ENCODE measurements at places on chromosomes 6 and 20. TPM values are rescaled to one million over a fixed set of nuclear protein-coding genes. Genes with fewer than 3 reads are reported as not detected.

- H3K4me3 ChIP-seq = no peak overlapping the region
- H3K36me3 ChIP-seq = no peaks in the 10 kb centered on the region
- DNase-seq = no peak
- H3K27ac ChIP-seq = no peak overlapping the region
Measured at GRCh38 chr6:72464791-72465691, 156.8 kb upstream of the KCNQ5 start.

DNA sequence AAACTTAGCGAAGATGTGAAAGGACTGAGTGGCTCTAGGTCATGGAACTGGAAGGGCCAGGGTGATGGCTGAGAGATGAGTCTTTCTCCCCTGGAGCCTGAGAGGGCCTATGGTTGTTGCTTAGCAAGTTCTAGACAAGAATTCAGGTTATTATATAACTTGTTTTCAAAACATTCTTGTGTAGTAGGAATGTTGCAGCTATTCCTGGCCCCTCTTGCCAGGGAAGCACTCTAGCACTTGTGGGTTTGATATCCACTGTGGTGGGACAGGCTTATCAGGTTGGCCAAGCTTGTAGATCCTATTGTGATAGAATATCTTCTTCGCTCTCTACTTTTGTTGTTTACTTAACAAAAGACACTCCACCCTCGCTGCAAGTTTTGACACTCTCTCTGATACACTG, 211.8 kb upstream of the CITED2 start:
- H3K36me3 ChIP-seq = no peaks in the 10 kb centered on the region
- DNase-seq = no peak
- H3K27ac ChIP-seq = no peak overlapping the region
- H3K27me3 ChIP-seq = no peaks in the 10 kb centered on the region

- DNase-seq = no peak
- no peaks in the 10 kb centered on the region for H3K36me3 ChIP-seq
- no peaks in the 10 kb centered on the region for H3K27me3 ChIP-seq
- peak overlapping the region; percentile 71 for H3K27ac ChIP-seq
- peaks cover 63% of the 10 kb centered on the region for H3K4me1 ChIP-seq
- peak overlapping the region; percentile 42 for H3K4me3 ChIP-seq
Measured at GRCh38 chr6:11214084-11214833, 18.2 kb downstream of the NEDD9 start.

GRCh38 chr20:45810191-45810970, 2.1 kb upstream of the UBE2C start:
- H3K27ac ChIP-seq = no peak overlapping the region
- H3K4me3 ChIP-seq = no peak overlapping the region
- peaks cover 16% of the 10 kb centered on the region for H3K36me3 ChIP-seq
- H3K4me1 ChIP-seq = peaks cover 21% of the 10 kb centered on the region

Gene MATN4
- total RNA-seq = not detected

Gene SLC16A10
- 69.2 TPM for total RNA-seq

Gene PGC
- total RNA-seq = not detected

DNA sequence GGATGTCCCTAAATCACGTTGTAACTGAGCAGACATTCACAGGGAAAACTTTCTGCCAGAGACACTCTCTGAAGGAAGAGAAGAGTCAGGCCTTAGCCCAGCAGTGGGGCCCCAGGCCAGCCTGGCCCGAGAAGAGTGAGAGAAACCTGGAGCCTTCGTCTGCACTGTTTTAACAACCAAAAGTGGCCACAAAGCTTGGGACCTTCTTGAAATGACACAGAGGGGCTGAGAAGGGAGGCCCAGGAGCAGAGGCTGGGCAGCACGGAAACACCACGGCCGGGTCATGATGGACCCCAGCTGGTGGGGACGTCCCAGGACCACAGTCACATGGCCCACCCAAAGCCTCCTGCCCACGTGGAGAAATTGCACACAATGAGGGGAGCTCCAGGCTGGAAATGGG, 126.8 kb upstream of the THBS2 start:
- peaks cover 3% of the 10 kb centered on the region for H3K27me3 ChIP-seq
- no peak for DNase-seq
- H3K4me3 ChIP-seq = no peak overlapping the region
- H3K4me1 ChIP-seq = no peaks in the 10 kb centered on the region

GRCh38 chr6:16741112-16742016, 19.9 kb downstream of the ATXN1 start:
- no peaks in the 10 kb centered on the region for H3K27me3 ChIP-seq
- H3K27ac ChIP-seq = peak overlapping the region; percentile 86
- no peak overlapping the region for H3K4me3 ChIP-seq
- DNase-seq = no peak
- peaks cover 73% of the 10 kb centered on the region for H3K4me1 ChIP-seq

Gene PCED1A
- total RNA-seq = 11.5 TPM

- peaks cover 2% of the 10 kb centered on the region for H3K36me3 ChIP-seq
- no peak overlapping the region for H3K27ac ChIP-seq
- H3K4me3 ChIP-seq = no peak overlapping the region
- DNase-seq = no peak
- H3K4me1 ChIP-seq = peaks cover 20% of the 10 kb centered on the region
Measured at GRCh38 chr6:16547587-16547986, 213.7 kb downstream of the ATXN1 start.

Data from psoas muscle (tissue), 8 donors.